K562 (cell line): ENCODE measurements at places on chromosomes 1 and 21.

DNA sequence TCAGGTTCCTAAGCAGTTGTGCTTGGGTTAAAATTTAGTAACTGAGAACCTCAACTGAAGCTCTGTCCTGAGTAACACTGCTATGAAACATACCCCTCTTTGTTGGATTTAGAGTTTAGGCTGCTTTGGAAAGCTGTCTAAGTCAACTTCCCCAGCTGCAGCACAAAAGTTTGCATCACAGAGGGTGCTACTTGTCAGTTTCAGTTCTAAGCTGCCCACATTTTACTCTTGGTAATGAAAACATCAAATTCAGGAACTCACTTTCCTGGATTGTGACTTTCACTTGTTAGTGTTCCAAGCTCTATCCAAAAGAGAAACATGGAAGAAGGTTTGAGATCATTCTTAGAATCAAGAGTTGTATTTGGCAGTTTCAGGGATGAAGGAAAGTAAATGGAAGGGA is 191.7 kb upstream of the NFIA start:
- DNase-seq: no peak

GRCh38 chr1:167196166-167196565 is 24.5 kb upstream of the POU2F1 start:
- no peak for DNase-seq

- no peak for DNase-seq
Measured at GRCh38 chr21:20644552-20644951, 353.7 kb upstream of the NCAM2 start.

- no peak for DNase-seq
Measured at GRCh38 chr21:30997541-30997940, 40.7 kb downstream of the KRTAP19-8 start.

DNA sequence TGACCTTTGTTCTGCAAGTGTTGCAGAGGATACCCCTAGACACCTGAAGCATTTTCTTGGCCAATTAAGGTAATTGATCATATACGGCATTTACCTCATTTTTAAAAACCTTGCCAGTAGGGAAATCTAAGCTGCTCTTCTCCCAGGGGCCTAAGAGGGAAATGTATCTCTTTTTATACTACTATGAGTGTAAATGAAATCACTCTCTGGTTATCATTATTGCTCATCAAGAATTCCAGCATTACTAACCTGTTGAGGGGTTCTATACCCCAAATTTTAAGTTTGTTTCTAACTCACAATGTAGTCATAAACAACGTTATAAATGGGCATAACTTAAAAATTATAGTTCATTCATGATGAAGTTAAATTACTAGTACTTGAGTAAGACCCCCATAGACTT is 27.4 kb downstream of the TMED5 start:
- DNase-seq: no peak

GRCh38 chr1:111894497-111894896 is 95.0 kb downstream of the KCND3 start:
- no peak for DNase-seq

GRCh38 chr1:39091845-39092645 is 65.9 kb downstream of the NDUFS5 start:
- peak; percentile 40 for DNase-seq

GRCh38 chr21:18155508-18156193 is 89.0 kb upstream of the CHODL start:
- no peak for DNase-seq

- peak; percentile 58 for DNase-seq
Measured at GRCh38 chr1:179121159-179121938, 39.5 kb downstream of the TOR3A start.

DNA sequence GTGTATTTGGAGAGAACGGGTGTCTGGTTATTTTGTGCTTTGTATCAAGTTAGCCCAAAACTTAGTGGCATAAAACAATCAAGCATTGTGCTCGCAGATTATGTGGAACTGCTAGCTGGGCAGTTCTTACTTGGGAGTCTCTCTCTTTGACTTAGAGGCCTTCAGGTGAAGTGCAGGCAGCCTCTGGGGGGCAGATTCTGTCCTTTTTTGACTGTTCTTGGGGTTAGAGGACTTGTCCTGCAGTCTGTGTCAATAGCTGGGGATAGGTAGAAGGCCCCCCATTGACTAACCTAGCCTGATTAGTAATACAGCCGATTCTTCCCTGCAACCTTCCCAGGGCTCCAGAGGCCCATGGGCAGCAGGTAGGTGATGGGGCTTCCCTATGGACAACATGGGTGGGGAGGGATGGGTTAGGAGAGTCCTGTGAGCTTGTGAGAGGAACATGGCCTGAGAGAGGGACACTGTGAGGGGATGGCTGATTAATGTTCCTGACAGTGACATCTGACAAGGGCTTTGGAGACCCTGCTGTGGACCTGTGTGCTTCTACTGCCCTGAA is 37.2 kb upstream of the ACOT11 start:
- DNase-seq: no peak

- DNase-seq: no peak
Measured at GRCh38 chr1:93607814-93608186, 73.8 kb downstream of the BCAR3 start.

GRCh38 chr1:111286912-111287311 is 3.7 kb upstream of the CHIA start:
- DNase-seq: no peak

- no peak for DNase-seq
Measured at GRCh38 chr1:64404202-64404601, 65.7 kb upstream of the CACHD1 start.

- DNase-seq: no peak
Measured at GRCh38 chr1:82225421-82226185, 424.9 kb downstream of the ADGRL2 start.

GRCh38 chr1:59125676-59126320 is 171.1 kb upstream of the FGGY start:
- no peak for DNase-seq

GRCh38 chr1:231776010-231776756 is 149.6 kb downstream of the DISC1 start:
- DNase-seq: no peak

DNA sequence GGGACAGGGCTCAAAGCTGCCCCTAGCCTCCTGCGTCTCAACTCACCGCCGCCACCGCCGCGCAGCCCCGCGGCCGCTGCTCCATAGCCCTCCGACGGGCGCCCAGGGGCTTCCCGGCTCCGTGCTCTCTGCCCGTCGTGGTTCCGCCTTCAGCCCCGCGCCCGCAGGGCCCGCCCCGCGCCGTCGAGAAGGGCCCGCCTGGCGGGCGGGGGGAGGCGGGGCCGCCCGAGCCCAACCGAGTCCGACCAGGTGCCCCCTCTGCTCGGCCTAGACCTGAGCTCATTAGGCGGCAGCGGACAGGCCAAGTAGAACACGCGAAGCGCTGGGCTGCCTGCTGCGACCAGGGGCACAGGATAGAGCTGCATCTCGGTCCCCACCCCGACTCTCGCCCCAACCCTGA is at the start of gene TNFRSF25:
Gene TNFRSF25 (minus strand): TSS at position 151 of the 400 bp plus-strand sequence. CDS start 66 bp downstream, at position 85.
- peak; percentile 67 for DNase-seq

GRCh38 chr1:183989078-183989577 is 48.4 kb downstream of the COLGALT2 start:
- peak; percentile 80 for DNase-seq

DNA sequence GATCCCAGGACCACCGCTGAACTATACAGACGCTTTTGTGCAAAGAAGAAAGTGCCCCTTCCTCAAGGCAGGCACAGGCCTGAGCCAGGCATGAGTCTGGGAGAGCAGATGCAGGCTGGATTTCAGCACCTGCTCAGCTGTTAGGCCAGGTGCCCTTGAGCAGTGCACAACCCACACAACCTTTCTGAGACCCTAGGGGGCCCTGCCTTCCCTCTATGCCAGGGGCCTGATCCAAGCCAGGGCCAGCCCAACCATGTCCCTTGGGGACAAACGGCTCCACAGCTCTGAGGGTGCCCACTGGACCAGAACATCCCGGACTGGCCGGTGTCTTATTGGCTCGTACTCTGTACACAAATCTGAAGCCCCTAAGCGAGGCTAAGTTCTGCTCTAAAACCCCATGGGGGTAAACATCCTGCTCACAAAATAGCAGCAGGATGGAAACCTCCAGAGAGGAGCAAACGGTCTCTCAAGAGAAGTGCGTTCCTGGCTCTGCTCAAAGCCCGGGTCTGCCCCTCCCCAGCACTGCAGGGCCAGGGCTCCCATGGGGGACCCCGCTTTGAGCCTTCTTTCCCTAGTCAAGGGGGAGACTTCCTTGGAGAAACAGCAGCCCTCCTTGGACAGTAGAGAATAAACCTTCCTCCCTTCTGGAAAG is 275.1 kb downstream of the NPHP4 start:
- no peak for DNase-seq

GRCh38 chr1:30484668-30485067 is 238.7 kb downstream of the MATN1 start:
- DNase-seq: no peak

DNA sequence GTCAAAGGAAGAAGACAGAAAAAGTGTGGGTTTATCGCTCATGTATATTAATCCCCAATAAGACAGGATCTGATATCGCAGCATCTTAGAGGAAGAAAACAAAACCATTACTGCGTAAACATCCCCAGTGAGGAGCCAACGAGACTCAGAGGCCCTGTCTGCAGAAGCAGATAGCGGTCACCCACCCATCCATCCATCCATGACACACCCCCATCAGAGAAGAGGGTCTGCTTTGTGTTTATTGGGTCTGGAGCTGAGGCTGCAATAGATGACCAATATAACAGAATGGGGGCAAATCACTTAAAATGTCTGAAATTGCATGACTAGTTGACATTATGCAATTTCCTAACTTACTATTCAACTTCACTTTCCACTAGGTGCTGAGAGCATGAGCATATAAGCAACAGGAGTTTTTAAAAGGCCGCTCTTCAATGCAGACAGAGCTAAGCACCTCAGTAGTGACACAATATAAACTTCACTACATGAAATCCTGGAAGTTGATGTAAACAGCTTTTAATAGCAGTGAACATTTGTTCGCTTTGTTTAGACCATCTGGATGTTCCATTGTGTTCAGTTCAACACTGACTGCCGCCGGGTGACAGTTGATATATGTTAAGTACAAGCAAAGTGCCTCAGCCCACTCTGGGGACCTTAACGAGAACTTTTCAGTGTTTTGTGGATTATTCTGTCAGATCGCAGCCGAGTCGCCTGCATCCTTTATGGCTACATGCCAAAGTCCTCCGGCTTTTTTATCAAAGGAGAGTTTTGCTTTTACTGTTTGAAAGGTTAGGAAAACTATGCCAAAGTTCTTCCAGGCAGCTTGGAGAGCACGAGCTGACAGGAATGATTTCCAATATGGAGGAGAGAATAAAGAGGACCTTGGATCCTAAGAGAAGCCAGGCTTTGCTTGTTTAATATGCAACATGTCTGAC is 167.5 kb downstream of the ZNF281 start:
- DNase-seq: no peak

GRCh38 chr1:22340873-22341272 is 110.8 kb upstream of the ZBTB40 start:
- no peak for DNase-seq

DNA sequence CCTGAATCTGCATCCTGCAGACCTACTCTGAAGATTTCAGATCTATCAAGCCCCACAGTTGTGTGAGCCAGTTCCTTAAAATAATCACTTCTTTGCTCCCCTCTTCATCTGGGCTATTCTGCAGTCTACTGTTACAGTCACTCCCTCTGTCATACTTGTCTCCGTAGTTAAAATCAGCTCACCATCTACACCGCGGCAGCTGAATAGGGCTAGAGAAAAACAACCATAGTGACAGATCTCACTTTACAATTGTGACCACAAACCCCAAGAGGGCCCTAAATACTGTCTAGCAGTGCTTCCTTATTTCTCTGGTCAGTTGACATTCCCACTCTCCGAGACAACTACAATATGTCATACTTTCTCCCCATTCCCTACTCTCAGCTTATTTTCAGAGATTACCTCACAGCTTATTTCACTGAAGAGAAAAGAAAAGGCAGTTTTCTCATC is 12.9 kb downstream of the DESI2 start:
- no peak for DNase-seq

- DNase-seq: no peak
Measured at GRCh38 chr21:46021398-46021797, 39.8 kb downstream of the COL6A1 start.

DNA sequence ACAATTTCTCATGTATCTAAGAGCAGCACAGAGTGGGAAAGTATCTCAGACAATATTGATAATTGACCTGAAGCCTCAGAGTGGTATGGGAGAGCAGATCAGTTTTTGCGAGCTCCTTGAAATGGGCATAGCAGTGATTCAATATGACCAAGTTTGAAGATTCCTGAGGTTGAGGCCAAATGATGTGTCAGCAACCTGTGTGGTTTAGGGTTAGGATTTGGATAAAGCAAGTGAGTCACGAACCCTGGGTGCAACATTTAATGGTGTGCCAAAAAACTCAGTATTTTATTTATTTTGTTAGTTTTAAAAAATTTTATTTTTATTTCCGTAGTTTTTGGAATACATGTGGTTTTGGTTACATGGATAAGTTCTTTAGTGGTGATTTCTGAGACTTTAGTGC is 92.5 kb upstream of the C21orf91 start:
- no peak for DNase-seq

- DNase-seq: no peak
Measured at GRCh38 chr21:34583926-34584563, 30.9 kb downstream of the RCAN1 start.

DNA sequence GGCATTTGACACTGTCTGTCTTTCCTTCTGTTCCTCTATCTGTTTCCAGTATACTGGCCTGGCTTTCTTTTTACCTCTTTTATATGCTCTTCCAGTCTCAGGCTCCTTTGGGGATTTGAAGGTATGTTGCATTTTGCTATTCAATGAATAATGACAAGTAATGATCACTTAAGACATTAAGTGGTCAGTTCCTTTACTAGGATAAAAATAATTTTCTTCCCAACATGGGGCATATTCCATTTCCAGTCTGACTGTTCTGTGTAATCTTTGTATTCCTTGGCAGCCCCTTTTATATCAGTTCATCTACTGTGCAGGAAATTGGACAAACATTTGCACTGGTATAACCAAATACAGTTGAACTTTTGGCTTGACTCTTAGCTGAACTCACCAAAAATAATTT is 15.6 kb downstream of the METTL18 start:
- no peak for DNase-seq

DNA sequence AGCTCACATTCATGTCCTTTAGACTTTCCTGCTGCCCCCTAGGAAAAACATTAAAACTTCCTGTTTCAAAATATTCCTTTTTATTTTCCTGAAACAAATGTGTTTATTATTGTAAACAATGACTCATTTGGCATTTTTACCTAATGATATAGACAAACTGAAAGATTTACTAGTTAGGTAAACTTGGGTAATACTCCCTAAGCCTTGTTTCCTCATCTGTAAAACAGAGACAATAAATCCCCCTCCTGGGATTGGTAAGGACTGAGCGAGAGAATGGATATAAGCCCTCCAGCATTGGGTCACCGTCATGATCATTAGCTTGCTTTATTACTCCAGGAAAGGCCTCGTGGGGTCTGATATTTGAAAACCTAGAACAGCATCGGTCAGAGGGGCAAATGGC is 59.8 kb downstream of the LPAR3 start:
- DNase-seq: no peak
